ENCODE measurements at places on chromosomes 5 and 9.

- no peak for DNase-seq
Measured at GRCh38 chr5:173457482-173457881, 129.3 kb upstream of the STC2 start.

GRCh38 chr5:169390265-169390664 lies 89.3 kb upstream of the SLIT3 start:
- DNase-seq = no peak

DNA sequence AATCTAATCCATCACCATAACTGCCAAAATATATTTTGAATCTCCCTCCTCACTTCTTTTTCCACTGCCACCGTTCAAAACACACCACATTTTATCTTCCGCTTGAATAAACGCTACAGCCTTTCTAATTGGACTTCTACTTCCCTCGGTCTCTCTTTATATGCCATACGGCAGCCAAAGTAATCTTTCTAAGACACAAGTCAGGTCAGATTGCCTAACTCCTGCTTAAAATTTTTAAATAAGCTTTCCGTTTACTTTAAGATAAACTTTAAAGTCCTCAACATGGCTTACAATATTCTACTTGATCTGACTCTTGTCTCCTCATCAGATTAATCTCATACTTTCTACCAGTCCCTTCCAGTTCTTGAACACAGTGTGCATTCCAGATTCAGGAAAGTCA lies 9.7 kb downstream of the AFF4 start:
- DNase-seq = no peak

- DNase-seq = no peak
Measured at GRCh38 chr5:543755-544674, 19.8 kb upstream of the SLC9A3 start.

DNA sequence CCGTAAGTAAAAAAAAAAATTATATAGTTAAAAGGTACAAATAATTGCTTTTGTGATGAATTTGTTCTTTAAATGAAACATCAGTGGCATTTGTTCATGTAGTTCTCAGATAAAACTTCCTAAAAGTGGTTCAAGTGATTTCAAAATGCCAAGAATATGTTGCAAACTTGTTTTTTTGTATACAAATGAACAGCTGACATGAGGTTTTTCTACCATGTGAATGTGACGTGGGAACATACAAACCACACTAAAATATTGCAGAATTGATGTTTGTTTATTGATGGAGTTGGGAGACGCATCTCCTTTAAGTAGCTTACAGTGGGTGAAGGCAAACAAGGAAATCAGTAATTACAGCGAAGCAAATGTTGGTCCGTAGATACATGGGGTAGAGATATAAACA lies 16.9 kb downstream of the BASP1 start:
- no peak for DNase-seq

- no peak for DNase-seq
Measured at GRCh38 chr9:11158063-11158462, 545.3 kb upstream of the PTPRD start.

DNA sequence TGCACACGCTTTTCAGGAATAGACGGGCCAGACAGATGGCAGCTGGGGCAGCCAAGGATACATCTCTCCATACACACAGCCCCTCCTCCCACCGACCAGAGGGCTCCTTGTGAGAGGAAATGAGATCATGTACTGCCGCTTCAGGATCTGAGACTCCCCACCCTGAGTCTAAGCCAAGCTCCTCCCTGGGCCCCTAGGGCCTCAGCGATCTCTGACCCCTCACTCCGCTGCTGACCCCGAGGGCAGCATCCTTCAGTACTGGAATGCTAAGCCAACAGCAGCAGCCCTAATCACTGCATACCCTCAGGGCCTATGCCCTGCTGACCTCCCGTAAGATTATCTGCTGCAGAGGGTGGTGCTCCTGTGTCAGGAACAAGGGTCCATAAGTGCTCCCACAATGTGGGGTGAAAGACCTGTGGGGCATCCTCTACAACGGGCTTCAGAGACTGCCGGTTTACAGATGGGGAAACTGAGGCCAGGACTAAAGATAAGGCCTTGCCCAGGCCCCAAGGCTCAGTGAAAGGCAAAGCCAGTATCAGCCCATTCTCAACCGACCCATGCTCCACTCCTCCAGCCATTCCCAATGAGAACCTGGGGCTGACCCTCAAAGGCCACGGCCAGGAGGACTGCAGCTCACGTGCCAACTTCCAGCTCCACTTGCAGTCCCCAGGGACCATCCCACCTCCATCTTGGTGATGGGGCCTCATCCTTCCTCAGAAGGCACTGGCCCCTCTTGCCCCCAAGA lies 37.5 kb downstream of the BICD2 start:
- no peak for DNase-seq

DNA sequence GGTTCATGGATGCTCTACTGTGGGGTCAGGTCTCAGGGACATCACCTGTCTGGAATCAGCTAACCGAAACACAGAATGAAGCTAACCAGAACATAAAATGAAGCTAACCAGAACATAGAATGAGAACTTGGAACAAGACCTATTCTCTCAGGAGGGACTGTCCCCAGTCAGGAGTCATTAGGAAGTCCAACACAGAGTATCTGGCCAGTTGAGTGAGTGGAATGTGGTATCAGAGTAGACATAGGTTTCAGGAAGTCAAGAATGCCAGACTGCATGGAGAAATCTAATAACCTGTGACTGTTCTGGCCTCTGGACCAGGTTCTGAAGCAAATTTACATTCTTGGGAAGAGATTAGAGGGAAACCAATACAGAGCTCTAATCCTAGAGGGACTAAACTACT lies 609.6 kb downstream of the PRELID2 start:
- no peak for DNase-seq

Measured in T-helper 17 cell (primary cell).